Lower lobe of right lung (tissue), 2 donors: ENCODE measurements at places on chromosomes 12 and 14. TPM values are rescaled to one million over a fixed set of nuclear protein-coding genes. Genes with fewer than 3 reads are reported as not detected.

The TMPO gene
- 61.7 TPM for total RNA-seq

The SLC6A13 gene
- 5.0 TPM for total RNA-seq

The USP44 gene
- 17.8 TPM for total RNA-seq

The NEDD8 gene
- 132 TPM for total RNA-seq

The WNT1 gene
- total RNA-seq = not detected

The SMIM41 gene
- total RNA-seq = 4.3 TPM

The TMEM253 gene
- total RNA-seq = 0.50 TPM

The SLC22A17 gene
- 10.6 TPM for total RNA-seq

The ADAMTS20 gene
- not detected for total RNA-seq

The KRT3 gene
- total RNA-seq = not detected

The GZMH gene
- 7.5 TPM for total RNA-seq

The SLC8A3 gene
- total RNA-seq = 1.9 TPM

The GLIPR1L2 gene
- total RNA-seq = 0.68 TPM

The P3H3 gene
- total RNA-seq = 7.0 TPM

The RBM19 gene
- total RNA-seq = 33.6 TPM

The NOXRED1 gene
- total RNA-seq = 0.77 TPM
